ENCODE measurements at places on chromosomes 4 and X.

DNA sequence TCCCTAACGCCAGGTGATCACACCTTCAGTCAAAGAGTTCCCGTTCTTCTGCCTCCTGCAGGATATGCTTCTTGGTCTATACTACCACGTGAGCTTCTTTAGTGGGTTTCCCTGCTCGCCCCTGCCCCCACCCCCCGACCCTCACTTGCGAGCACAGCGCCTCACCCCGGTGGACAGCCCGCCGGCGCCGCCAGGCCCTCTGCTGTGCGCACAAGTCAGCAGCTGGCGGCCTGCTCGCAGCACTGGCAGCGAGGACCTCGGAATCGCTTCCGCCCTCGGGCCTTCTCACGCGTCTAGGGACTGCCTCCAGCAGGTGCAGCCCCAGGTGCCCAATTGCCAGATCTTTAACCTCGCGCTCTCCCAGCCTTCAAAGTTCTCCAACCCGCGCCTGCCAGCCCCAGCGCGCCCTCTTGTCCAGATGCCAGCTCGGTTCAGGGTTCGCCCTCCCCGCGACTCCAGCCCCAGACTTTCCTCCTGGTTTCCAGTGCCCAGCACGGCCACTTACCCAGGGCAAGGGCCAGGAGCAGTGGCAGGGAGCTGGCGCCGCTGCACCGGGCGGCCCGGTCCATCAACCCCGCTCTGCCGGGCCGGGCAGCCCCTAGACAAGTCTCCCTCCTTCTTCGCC lies 454 bp downstream of the BTC start:
- DNase-seq: peak; percentile 1

GRCh38 chrX:41688835-41689234 lies at the start of gene GPR34:
TSS of gene GPR34 (plus strand) at chrX:41688973. CDS start at chrX:41695634, 6,661 bp downstream.
- DNase-seq: no peak

GRCh38 chr4:94640151-94640550 lies 117.6 kb upstream of the BMPR1B start:
- no peak for DNase-seq

- no peak for DNase-seq
Observed at GRCh38 chr4:10832806-10833628, 148.4 kb upstream of the CLNK start.

- DNase-seq: no peak
Observed at GRCh38 chr4:41207291-41207831, 7.0 kb downstream of the APBB2 start.
